ENCODE measurements at places on chromosomes 1 and 21. TPM values are rescaled to one million over a fixed set of nuclear protein-coding genes. Genes with fewer than 3 reads are reported as not detected.
A peak's percentile ranks its signal among the peaks of the same experiment; 100 is the strongest.

Gene NFASC
- 8.2 TPM for total RNA-seq

Gene MAP3K21
- 0.41 TPM for total RNA-seq

Gene TTLL7
- total RNA-seq = 7.8 TPM

Gene EXOSC10
- total RNA-seq = 17.1 TPM

Gene RPE65
- total RNA-seq = not detected

Gene GABRD
- total RNA-seq = 0.41 TPM

- DNase-seq = no peak
These were observed 90.0 kb upstream of the LRRN2 start for GRCh38 chr1:204775546-204775945.

GRCh38 chr1:181739214-181739613 lies 255.9 kb downstream of the CACNA1E start:
- no peak for DNase-seq

DNA sequence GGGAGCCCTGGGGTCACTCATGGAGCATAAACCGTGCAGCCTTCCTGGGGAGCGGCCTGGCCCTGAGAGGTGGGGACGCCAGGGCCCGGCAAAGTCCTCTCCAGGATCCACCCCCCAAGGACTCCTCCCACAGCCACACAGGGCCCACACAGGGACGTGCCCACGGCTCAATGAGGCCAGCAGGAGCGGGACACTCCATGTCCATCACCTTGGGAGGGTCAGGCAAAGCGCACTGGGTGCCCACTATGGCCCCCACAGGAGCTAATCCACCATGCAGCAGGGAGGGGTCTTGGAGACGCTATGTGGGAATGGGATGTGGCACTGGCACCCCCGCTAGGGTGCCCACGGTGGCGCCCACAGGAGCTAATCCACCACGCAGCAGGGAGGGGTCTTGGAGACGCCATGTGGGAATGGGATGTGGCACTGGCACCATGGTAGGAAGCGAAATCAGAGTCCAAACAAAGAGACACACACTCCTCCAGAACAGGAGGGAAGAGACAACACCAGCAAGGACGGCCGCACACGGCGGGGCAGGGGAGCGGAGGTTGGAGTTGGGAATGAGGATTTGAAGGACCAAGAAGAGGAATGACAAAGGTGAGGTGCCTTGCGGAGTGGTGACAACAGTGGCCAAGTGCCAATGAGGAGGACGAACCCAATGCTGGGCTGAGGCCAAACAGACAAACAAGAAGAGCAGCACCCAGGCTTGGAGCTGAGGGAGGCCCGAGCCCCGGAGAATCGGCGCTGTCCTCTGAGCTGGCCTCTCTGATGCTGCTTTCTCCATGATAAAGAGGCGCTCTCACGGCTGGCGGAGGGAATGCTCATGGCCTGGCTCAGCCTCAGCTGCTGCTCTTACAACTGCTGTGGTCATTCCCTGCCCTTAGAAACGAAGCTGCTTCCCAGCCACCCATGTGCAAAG lies 18.1 kb upstream of the SLC19A1 start:
- DNase-seq = peak; percentile 9

GRCh38 chr1:24071941-24072340 lies 40.0 kb downstream of the MYOM3 start:
- DNase-seq = no peak

- no peak for DNase-seq
These were observed 1.2 kb downstream of the LRRC40 start for GRCh38 chr1:70204139-70204538.

GRCh38 chr1:244030481-244031040 lies 20.5 kb upstream of the ZBTB18 start:
- no peak for DNase-seq

DNA sequence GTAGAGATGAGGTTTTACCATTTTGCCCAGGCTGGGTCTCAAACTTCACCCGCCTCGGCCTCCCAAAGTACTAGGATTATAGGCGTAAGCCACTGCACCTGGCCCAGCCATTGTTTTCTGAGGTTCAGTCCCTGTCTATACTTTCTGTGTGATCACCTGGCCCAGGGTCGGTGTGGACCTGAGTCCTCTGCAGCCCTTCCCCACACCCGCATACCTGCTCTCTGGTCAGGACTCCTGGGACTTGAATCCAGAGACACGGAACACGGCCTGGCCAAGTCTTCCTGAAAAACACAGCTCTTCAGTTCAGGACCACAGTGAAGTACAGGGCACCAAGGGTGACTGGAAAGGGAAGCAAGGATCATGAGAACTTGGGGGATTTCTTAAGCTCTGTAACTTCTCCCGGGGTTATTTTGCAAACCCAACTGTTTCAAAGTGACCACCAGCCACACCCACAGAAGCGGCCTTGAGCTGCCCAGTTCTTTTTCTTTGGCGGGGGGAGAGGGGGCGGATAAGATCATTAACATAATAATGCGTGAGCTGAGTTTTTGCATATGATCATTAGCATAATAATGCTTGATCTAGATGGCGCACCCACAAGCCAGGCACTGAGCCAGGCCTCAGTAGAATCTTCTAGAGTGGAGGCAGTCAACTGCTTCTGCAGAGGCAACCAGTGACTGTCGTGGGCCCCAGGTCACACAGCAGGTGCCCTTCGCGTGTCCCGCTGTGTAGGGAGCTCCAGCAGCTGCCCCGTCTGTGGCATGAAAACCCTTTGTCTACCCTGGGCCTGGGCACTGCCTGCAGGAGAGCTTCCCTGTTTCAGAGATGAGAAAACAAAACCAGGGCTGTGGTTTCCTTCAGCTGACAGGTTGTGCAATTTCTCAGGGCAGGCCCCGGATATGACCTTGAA lies 1.7 kb upstream of the NADK start:
- DNase-seq = peak; percentile 55

GRCh38 chr1:65230731-65231481 lies 78.4 kb upstream of the DNAJC6 start:
- DNase-seq = no peak

DNA sequence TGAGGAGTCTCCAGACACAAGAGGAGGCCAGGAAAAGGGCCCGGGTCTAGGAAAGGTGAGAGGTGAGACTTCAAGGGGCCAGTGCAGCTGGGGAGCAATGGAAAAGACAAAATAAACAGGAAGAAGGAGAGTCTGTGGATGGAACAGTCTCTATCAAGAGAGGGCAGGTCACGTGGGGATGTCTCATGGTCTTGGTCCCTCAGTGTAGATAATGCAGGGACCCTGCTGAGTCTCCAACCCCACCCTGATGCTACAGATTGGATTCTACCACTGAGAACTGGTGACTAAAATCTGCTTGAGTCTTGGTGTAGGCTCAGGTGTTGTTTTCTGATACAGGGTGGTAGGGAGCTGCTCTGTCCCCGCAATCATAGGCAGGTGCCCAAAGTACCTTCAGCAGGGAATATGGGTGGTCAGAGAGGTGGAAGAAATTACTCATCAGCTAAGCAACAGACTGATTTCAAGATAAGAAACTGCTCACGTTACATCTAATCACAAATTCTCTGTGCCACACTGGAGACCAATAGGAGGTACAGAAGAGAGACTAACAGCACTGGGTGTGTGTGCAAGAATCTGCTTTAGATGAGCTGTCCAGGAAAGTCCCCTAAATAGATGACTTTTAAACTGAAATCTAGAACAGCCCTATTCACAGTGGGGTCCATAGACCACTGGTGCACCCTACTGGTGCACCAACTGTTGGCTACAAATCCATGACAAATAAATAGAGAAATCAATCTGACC lies 101.5 kb upstream of the TLR5 start:
- DNase-seq = no peak

DNA sequence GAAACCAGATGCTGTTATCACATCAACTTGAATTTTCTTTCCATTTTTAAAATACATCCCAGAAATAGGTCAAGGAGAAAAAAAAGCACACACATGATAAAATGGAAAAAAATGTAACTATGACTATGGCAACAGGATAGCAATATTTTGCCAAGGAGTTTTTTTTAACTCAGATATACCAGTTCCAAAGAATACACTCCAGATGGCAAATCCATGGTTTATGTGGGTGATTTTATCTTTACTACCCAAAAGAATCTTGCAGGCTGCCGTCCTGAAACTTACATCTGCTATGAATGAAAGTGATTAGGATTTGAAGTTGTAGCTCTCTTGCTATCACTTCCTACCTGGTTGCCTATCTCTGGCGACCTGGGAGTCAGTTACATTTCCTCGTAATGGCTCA lies 91.0 kb upstream of the PLPPR4 start:
- no peak for DNase-seq

DNA sequence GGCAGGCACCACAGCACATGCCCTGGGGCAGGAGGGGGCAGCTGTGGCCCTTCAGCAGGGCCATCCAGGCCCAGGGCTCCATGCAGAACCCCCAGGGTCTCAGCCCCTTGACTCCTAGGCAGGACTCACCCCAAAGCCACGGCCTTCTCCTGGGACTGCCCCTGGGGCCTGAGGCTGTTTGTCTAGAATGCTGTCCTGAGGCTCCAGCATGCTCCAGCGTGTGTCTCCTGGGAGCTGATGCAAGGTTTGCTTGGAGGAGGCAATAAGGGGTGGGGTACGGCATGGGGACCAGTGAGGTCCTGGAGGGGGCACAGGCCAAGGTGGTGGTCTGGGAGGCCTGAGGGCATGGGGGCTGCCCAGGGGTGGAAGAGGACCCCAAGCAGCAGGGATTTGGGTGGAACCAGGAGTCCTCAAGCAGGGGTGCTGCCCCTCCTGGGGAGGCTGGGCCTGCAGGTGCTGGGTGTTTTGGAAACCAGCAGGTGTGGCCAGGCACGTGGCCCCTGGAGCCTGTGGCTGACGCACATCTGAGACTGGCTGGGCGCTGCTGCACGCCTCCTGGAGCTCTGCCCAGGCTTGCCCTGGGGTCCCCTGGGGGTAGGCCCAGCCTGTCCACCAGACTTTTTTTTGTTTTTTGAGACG lies 7.8 kb upstream of the CALML6 start:
- no peak for DNase-seq

DNA sequence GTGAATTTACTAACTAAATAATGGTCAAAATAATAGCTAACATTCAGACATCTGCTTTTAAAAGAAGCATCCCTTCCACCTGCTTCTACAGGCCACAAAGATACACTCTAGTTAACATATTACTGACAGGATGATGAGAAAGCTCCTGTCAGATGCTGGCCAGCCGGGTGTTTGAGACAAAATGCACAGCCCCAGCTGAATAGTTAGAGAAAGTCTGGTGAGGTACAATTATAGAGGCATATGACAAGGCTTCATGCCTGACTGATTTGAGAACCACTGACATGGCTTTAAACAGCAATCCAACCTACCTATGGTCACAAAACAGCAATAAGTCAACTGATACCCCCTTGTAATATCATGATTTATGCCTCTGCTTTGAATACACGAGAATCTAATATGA lies 137.0 kb downstream of the DENND1B start:
- no peak for DNase-seq
